Activated CD8-positive, alpha-beta memory T cell treated with anti-CD3 and anti-CD28 coated beads, Interleukin-2, amount 50 U/mL, for 48 hours (primary cell): ENCODE measurements at places on chromosomes 7 and 10.
A peak's percentile ranks its signal among the peaks of the same experiment; 100 is the strongest.

GRCh38 chr7:157675427-157675927, 338.7 kb downstream of the DNAJB6 start:
- peak; percentile 40 for DNase-seq

GRCh38 chr7:124251636-124252035, 218.8 kb upstream of the TMEM229A start:
- DNase-seq: no peak

- DNase-seq: no peak
These were observed 17.0 kb downstream of the ADRA2A start for GRCh38 chr10:111093741-111094380.

DNA sequence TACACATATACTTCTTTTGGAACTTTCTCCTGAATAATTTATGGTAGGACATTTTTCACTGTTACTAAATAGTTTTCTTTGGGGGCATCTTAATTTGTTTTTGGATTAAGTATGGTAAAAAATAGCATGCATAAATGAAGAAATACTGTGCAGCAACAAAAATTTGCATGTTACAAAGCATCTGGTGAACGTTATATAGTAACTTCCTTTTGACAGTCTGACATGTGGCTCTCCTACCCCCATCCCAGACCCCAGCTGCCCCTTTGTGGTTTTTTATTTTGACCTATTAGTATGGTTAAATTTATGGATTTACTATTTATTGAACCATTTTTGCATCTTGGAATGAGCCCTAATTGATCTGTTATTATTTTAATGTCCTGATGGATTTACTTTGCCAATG, 9.9 kb downstream of the TASOR2 start:
- DNase-seq: no peak

DNA sequence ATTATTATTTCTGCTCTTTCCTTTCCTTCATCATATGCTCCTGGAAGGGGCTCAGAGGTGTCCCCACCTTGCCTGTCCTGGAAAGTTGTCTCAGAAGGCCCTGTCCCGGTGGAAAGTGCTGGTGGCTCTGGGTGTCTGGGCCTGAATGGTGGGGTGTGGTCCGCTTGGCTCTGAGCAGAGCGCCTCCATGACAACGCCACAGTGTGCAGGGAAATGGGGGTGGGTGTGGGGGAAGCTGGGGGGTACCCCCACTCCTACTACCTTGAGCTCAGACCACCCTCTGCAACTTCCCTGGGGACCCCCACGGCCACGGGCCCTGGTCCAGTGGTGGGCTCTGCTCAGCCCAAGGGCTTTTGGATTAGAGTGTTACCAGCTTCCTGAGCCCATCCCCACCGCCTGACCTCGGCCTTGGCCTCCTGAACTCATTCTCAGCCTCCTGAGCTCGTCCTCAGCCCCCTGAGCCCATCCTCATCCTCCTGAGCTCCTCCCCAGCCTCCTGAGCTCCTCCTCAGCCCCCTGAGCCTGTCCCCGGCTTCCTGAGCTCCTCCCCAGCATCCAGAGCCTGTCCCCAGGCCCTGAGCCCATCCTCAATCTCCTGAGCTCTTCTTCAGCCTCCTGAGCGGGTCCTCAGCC, 106.4 kb upstream of the FAM20C start:
- no peak for DNase-seq

DNA sequence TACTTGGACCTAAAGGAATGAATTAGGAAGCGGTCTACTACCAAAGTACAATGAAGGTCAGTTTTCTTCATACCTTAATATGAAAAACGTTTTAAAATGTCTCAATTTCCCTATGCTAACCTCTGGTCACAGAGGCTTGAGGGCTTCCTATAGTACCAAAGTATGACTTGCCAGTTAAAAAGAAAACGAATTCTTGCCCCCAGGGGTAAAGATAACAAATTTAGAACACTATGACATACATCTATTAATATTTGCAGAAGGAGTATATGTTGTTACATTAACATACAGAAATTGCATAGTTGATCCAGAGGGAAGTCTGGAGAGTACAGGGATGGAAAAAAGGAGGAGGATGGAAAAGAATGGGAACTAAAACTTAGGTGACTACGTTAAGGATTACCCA, 13.8 kb upstream of the KMT2E start:
- DNase-seq: no peak

GRCh38 chr10:47045331-47045861, 134.2 kb downstream of the PTPN20 start:
- DNase-seq: no peak

DNA sequence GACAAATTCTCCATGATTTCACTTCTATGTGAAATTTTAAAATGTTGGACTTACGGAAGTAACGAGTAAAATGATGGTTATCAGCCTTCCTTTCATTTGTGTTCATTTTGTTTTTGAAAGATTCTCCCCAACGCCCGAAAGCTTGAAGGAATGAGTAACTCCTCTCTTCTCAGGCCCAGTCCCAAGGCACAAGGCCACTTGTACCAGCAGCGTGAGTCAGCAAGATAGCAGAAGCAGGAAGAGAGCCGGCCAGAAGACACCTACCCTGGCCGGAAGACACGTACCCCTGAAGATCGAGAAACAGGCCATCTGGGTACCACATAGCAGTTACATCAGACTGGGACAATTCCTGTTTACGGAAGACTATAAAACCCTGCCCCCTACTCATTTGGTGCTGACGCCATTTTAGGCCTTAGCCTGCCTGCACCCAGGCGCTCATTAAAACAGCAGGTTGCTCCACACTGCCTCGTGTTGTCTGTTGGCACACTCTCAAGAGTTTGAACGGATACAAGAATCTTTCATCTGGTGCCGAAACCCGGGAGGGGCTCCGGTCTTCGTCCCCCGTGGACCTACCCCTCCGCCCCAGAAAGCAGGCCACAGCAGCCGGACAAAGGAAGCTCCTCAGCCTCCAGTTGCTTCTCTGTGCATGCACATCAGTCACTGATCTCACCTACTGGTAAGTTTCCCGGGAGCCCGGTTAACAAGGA, 60.4 kb downstream of the LRRC17 start:
- DNase-seq: no peak

- DNase-seq: no peak
These were observed 19.6 kb upstream of the GIMAP2 start for GRCh38 chr7:150665896-150666295.

DNA sequence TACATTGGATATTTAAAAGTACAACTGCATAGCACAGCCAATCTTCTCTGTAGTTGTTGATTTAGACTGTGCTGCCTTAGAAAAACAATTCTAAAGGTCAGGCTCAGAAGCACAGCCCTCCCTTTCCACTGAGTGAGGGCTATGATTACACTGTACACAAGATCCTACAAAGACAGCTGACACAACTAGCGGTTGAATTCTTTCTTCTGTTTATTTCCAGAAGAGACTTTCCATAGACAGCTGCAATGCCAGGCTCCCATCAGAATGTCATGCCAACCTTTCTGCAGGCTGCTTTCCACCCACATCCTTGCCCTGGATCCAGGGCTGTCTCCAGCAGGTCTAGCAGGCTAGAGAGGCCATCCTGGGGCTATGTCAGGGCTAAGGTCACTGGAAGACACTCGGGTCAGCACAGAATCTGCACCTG, 39.3 kb downstream of the FAM13C start:
- no peak for DNase-seq

DNA sequence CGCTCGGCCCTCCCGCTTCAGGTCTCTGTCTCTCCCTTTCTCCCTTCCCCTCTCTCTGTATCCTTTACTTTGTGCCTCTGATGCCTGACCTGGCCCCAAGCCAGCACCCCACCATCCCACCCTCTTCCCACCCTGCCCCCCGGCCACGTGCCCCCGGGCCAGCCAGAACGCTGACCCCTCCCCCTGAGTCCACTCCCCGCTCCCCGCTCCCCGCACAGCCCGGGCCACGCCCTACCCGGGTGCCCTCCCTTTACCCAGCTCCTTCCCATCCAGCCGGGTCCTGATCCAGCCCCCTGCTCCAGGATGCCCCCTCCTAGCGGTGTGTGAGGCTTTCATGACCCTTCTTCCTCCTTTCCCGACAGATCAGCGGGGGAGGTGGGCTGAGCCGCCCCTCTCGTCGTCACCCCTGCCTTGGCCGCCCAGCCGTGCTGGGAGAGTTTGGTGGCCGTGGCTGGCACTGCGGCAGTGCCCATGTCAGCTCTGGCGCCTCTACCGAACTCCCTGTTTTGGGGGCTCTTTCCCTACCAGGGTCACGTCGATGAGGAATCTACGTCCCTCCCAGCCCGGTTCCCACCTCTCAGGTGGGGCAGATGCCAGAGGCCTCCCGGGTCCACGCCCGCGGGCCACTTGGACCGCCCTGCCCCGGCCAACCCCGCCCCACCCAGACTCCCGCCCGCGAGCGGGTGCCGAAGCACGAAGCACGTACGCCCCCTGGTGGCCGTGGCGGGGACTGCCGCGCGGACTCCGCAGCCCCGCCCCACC, 127.4 kb downstream of the UBE2H start:
- DNase-seq: peak; percentile 100

GRCh38 chr7:132544999-132545398, 31.3 kb downstream of the PLXNA4 start:
- DNase-seq: no peak
